ENCODE measurements at places on chromosomes 7 and 10.

GRCh38 chr7:34487391-34488115 lies 170.5 kb upstream of the NPSR1 start:
- no peak for DNase-seq

- no peak for DNase-seq
Observed at GRCh38 chr10:71684356-71685173, 35.0 kb downstream of the C10orf105 start.

DNA sequence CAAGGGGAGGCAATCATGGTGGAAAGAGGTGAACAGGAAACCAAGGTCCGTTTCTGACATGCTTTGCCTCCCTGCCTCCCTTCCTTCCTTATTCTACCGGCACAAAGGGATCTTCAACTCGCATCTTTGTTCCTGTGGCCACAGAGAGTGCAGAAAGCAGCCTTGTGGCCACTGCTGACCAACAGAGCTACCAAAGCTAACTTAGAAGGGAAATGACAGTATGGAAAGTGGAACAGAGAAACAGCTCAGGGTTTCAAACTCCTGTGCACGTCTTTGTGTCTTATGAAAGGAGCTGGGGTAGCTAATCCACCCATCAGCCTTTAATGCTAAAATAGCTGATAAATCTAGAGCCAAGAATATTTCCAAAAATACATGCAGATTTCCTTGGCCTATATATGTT lies 588.0 kb downstream of the SORCS1 start:
- DNase-seq, result no peak

GRCh38 chr10:49735161-49735560 lies 27.0 kb downstream of the OGDHL start:
- DNase-seq, result no peak

- no peak for DNase-seq
Observed at GRCh38 chr10:1328161-1328823, 272.1 kb downstream of the WDR37 start.

DNA sequence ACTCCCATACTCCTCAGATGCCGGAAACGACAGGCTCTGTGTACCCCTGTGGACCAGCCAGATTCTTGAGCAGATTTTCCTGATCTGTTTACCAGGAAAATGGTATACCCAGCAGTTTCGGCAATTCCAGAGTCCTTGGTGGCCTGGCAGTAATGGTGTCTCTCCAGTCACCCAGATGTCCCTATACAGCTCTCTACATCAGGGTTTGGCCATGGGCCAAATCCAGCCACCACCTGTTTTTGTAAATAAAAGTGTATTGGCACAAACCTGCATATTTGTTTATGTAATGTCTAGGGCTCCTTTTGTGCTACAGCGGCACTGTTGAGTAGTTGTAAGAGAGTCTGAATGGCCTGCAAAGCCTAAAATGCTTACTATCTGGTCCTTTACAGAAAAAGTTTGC lies 491.3 kb downstream of the RPS24 start:
- no peak for DNase-seq

DNA sequence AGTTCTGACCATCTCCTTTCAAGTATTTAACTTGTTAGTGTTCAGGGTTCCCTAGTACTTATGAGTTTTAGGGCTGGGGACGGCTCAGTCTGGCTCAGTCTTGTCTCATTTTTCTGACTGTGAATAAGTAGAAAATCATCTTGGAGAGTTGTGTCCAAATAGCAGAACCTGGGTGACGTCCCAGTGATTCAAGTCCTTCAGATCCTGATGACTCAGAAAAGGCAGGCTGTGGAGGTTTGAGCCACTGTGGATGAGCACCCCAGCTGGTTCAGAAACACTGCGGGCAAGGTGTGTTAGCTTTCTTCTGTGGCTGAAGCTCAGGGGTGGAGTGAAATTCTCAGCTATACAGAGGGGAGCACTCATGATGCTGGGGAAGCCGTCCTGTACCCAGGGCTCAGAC lies 154.4 kb upstream of the NPY start:
- no peak for DNase-seq

- no peak for DNase-seq
Observed at GRCh38 chr10:30977385-30977784, 54.3 kb downstream of the ZNF438 start.

DNA sequence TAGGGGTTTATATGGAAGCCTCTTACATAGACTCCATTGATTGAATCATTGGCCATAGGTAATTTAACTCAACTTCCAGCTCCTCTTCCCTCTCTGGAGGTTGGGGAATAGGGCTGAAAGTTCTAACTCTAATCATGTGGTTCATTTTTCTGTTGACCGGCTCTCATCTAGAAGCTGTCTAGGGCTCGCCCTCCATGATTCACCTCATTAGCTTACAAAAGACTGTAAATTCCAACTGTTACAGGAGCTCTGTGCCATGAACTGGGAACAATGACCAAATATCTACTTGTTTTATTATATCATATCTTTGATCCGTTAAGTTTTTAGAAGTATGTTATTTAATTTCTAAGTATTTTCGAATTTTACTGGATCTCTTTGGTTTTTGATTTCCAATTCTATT lies 263.0 kb downstream of the TCF7L2 start:
- no peak for DNase-seq

Data from activated CD4-positive, alpha-beta T cell treated with anti-CD3 and anti-CD28 coated beads for 4 hours (primary cell).